NCI-H526 treated with DMSO at 0.1 percent for 48 hours (cell line): ENCODE measurements at places on chromosomes 5 and 9.

GRCh38 chr5:73028991-73029595 is 73.3 kb downstream of the FCHO2 start:
- no peak for DNase-seq

- DNase-seq: no peak
These were observed 107.9 kb upstream of the EFNA5 start for GRCh38 chr5:107778647-107779046.

- DNase-seq: no peak
These were observed 91.2 kb upstream of the ERBIN start for GRCh38 chr5:65835191-65835590.

DNA sequence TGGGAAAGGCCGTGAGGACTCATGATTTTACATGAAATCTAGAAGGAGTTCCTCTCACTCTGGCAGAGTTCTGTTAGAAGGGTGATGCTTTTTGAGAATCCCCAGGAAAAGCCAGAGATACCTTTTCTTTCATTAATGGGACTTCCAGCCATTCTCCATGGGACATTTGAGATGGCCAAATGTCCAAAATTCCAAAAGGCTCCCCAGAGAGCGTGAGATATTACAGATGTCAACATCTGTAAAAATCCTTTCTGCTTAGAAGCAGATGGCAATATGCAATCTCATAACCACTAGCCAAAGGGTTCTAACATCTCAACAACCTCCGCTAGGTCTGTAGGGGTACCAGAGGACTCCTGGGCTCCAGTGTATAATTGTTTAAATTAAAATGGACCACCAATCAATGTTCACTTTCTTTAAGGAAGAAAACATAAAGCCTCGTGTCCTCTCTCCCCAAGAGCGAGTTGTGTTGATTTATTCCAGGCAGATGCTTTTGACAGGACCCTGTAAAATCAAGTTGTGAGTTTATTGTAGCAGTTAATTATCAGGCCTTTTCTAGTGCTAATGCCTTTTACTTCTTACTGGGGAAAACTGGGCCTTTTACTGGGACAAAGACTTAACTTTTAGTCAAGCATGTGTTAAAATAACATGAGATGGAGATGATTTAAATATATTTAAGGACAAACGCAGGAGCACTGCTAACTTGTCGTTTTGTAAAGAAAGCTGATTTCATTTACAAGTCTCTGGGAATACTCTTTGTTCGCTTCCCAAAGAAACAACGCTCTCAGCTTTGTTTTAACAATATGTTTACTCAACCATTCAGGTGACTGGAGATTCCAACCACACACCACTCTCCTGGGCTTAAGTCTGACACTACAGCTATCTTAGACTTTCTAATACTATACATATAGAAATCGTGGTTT is 4.8 kb downstream of the GAS1 start:
- no peak for DNase-seq

- no peak for DNase-seq
These were observed 734.5 kb upstream of the ZNF608 start for GRCh38 chr5:125480911-125481310.

- DNase-seq: no peak
These were observed 98.6 kb downstream of the PAM start for GRCh38 chr5:102853680-102854079.

GRCh38 chr5:168415971-168416370 is 70.3 kb upstream of the RARS1 start:
- DNase-seq: no peak

- no peak for DNase-seq
These were observed 13.9 kb downstream of the PIK3R1 start for GRCh38 chr5:68229416-68229815.

- DNase-seq: no peak
These were observed 108.7 kb downstream of the TRIM32 start for GRCh38 chr9:116795821-116796220.

DNA sequence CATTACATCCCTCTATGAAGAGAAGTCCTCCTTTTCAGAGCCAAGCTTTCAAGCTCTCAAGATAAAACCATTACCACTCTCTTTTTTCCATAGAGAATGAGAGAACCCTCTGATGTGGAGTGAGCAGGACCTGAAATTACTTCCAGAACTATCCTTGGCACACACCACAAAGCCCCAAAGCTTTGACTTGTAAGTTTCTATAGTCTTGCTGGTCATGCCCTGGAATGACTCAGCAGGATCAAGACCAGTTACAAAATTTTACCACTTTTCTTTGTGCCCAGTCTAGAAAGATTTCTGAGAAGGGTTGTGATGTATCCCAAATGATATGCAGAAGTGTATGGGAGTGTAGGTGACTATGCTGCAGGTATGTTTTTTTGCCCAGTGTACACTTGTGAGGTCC is 760.6 kb downstream of the TLE1 start:
- no peak for DNase-seq

DNA sequence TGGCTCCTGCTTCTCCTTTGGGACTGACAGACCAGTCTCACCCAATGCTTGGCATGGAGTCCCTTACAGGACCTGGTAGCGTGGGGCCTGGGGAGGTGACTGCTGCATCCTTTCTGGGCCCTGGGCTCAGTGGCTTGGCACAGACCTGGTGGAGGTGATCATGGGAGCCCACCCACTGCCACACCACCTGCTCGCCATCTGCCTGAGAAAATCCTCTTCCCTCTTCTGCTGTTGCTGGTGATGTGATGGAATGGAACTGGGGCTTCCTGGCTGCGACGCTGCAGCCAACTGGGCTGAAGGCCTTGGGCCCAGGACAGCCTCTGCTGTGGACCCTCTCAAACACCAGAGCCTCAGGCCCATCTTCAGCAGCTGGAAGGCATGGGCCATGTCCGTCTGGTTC is 122.5 kb upstream of the PANK3 start:
- no peak for DNase-seq

DNA sequence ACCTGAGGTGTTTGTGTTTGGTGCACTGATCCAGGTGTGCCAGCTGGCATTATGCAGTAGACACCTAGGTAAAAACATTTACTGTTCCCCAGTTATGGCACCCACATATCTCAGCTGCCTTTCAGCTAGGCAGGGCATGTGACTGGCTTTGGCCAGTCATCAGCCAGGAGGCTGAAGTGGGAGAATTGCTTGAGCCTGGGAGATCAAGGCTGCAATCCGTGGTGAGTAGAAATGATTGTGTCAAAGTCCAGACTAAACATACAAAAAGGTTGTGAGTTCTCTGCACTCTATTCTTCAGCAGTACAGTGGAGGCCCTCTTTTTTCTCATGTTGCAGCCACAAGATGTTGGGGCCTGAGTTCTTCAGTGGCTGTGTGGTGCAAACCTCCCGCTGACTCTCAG is 3.2 kb upstream of the FBLL1 start:
- no peak for DNase-seq

DNA sequence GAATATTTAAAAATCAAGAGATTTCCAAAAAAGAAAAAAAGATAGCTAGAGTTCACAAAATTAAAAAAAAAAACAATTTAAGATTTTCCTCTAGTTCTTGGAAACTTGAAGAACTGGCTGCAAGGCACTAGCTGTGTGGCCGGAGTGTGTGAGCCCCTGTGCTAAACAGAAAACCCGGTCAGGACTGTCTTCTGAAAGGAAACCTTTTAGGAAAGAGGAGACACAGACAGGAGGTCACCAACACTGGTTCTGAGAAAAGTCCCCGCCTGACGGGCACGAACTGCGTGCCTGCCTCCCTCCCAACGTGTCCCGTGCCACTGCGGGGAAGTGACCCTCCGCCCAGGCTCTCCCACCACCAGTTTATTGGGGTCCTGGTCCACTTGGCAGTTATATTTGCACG is 15.2 kb downstream of the TTF1 start:
- DNase-seq: no peak

- no peak for DNase-seq
These were observed 35.6 kb downstream of the CD180 start for GRCh38 chr5:67160985-67161384.

DNA sequence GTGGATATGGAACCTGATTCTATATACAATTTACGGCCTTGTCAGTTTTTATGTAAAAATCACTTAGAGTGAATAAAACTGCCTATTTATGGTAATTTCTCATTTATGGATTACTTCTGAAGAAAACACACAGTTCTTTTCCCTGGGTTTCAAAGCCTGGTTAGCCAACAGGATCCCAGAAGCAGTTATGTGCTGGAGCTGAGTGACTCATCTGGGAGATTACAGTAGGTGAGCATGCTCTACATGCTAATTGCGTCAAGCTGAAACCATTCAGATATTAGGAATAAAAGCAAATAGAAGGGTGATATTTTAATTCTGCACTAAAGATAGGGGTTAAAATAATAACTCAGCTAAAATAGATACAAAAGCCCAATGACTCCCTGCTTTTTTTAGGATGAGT is 47.8 kb downstream of the PDE4D start:
- no peak for DNase-seq

- DNase-seq: no peak
These were observed 19.4 kb downstream of the LURAP1L start for GRCh38 chr9:12794101-12794799.

DNA sequence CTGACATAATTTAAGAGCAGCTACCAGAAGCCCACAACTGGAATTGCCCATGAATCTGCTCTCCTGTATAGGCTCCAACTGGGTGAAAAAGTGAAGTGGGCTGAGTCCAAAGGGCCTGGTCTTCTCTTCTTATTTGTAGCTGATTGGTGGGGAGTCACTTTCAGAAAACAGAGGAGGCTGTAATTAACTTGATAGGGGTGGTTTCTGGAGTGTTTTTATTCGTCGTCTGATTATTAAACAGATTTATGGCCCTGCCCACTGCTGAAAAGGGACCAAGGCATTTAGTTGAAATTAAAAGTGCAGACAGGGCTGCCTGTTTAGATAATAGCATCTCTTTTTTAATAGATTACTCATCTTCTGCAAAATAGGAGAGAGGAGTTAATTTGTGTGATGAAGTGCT is 81.0 kb upstream of the SAP30L start:
- no peak for DNase-seq

DNA sequence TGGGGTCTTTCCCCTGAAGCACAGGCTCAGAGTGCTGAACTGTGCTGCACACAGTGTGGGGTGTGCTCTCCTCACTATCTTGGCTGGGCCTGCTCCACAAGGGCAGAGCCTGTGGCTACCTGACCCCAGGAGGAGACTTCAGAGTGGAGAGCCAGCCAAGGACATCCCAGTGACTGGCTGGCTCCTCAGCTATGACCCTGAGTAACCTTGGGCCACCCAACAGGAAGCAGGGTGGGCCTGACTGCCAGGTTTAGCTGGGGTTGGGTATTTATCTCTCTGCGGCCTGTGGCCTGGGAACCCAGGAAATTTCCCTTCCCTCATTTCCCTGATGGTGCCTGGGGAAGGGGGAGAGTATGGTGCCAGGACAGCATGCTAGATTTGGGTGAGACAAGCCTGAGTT is 2.1 kb upstream of the EEIG1 start:
- DNase-seq: no peak
